ENCODE measurements at places on chromosomes 3 and 15.

DNA sequence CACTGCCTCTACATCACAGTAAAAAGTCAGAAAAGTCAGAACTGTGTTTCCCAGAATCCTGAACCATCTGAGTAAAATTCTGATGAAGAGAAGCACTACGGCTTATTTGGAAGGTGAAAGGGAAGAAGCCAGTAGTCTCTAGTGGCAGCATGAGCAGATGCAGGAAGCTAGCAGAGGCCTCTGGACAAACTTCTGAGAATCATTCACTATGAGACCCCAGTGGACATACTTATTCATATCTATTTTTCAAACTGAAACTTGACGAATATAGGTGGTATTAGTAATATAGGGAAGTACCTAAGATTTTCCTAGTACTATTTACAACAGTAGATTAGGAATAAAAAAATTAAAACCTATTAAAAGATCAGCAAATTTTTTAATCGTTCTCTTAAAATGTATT lies 272.8 kb upstream of the TTC14 start:
- no peak for DNase-seq

GRCh38 chr3:151329363-151329762 lies at the start of gene P2RY13:
P2RY13 (minus strand) TSS chr3:151329549; CDS start chr3:151329528, 21 bp downstream.
- DNase-seq: no peak

DNA sequence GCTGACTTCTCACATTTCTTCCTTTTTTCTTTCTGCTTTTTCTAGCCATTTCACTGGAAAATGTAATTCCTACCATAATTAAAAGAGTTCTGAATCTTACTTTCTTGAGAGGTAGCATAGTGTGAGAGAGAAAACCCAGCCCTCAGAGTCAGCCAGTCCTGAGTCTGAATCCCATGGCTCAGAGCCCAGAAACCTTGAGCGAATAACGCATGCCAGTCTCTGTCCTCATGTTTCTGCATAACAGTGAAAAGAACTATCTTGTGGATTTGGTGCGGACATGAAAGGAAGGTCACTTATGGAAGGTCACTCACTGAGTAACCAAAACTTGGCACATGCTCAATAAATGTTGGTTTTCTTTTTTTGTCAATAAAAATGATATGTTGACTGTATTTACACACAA lies 29.3 kb upstream of the SLCO3A1 start:
- no peak for DNase-seq

- no peak for DNase-seq
Measured at GRCh38 chr3:171453180-171453886, 6.9 kb downstream of the TNIK start.

GRCh38 chr3:127787071-127787490 lies 35.2 kb downstream of the MGLL start:
- no peak for DNase-seq

Data from CD4-positive, alpha-beta T cell treated with Interleukin-10 for 1 hour (primary cell).